ENCODE measurements at places on chromosomes 5 and 9.

DNA sequence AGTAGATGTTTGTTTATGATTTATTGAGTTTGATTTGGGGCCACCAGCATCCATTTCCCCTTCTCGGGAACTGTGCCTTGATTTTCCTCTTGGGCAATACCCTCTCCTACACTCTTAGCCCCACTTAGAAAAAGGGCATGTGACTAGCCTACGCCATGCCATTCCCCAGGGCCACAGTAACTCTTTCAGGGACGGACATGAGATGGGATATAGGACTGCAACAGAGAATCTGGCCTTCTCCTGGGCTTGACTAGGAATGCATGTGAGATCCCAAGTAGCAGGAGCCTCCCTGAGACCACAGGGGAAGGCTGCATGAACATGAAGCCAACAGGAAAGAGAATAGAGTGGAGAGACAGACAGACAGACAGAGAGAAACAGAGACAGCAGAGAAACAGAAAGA, 30.7 kb upstream of the SPARC start:
- DNase-seq: no peak

DNA sequence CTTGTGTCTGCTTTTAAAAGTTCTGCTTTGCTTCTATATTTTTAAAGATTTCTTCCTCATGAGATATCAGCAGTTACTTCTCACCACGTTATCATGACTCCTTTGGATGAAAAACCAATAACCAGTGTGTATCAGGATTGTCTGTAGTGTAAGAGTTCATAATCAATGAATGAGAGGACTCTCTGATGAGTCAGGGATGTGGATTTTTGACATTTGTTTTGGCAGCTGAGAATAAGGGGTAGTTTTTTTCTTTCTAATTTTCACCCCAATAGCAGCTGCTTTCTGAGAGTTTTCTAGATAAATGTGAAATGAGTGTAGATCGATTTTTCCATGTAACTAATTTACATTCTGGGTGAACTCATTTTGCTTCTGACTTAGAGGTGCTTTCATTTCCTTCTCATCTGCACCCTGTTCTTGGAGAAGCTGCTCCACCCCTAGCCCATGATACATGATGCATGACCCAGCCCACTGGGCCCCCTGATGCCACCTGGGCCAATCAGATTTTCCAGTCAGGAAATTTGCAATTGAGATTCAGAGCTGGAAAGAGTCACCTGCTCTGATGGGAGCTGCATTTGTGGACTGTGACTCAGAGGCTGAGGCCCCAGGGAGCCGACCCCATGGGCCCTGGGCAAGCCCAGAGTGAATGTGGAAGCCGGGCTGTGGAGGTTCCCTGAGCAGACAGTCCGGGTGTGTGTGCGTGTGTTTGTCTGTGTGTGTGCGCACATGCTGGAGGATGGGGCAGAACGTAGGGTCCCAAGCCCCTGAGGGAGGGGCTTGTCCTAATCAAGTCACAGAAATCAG, 159.3 kb downstream of the RGS3 start:
- DNase-seq: peak; percentile 78

GRCh38 chr9:69339620-69340019, 14.6 kb downstream of the ENTREP1 start:
- no peak for DNase-seq

DNA sequence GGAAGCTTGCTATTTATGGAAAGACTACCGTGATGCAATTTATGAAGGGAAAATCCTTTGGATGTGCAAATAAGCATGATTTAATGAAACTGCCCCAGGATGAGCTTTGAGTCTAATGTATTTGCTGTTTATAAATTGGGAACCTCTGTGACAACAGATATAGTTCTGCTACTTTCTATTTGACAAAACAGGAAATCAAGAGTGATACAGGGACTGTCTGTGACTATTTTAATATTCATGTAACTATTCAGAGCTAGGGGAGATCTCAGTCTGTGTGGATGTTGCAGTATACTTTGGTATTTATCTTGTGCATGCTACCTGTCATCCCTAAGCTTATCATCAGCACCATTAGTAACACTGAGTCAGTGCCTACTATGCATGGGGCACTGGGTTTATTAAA, 132.1 kb downstream of the PDZD2 start:
- no peak for DNase-seq

GRCh38 chr9:114908104-114908622, 22.2 kb downstream of the TNFSF8 start:
- DNase-seq: no peak

DNA sequence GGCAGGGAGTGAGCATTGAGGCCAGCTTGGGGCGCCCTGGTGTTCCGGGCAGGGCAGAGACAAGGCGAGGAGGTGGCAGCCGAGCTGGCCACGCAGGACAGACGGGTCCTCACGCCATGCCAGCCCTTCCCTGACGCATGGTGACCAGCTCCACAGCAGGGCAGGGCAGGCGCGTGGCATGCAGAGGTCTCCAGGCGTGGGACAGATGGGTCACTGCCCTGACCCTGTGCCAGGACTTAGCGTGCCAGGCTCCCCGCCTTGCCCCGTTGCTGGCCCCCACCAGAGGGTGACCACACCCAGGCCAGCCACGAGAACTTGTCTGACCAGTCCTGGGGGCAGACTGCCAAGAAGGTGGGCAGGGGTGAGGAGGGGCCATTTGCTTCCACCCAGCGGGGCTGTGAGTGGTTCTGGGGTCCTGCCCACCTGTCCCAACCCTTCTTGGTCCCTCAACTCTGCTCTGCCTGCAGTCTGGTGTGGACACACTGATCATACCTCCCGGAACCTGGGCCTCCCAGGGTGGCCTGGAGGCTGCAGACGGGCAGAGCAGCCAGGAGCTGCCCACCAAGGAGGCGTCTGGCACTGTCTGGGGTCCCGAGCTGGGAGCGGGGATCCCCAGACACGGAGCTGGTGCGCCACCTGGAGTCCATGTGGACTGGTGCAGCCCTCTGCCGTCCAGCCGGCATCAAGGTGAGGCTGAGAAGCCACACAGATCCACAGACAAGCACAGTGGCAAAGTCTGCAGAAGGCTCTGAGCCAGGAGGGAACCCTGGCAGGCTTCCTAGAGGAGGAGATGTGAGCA, at the start of gene RNF224:
RNF224 (plus strand) TSS at position 449 of the 799 bp plus-strand sequence. CDS start 834 bp downstream, outside the sequence.
- DNase-seq: peak; percentile 85

GRCh38 chr5:152058267-152058666, 133.6 kb upstream of the GLRA1 start:
- no peak for DNase-seq

DNA sequence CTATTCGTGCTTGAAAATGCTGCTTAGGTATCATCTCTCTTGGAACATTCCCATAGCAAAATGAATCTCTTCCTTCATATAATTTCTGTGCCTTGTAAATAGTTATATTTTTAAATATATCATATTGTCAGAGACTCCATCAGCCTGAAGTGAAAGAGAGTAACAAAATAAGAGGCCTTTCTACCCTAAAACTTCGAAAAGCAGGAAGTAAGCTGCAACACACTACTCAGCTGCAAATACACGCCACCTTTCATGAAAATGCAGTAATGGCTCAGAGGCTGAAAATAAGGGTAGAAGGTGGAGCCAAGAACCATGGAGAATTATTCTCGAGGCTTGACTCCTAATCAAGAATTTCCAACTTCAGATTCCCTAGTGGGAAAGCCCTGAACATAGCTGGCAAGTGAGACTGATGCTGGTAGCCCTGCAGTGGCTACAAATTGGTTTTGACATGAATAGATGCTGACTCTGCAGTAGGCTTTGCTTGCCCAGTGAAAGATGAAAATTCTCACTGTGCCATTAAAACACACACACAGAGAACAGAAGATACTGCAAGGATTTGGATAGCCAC, 30.2 kb upstream of the PTGER4 start:
- DNase-seq: no peak

DNA sequence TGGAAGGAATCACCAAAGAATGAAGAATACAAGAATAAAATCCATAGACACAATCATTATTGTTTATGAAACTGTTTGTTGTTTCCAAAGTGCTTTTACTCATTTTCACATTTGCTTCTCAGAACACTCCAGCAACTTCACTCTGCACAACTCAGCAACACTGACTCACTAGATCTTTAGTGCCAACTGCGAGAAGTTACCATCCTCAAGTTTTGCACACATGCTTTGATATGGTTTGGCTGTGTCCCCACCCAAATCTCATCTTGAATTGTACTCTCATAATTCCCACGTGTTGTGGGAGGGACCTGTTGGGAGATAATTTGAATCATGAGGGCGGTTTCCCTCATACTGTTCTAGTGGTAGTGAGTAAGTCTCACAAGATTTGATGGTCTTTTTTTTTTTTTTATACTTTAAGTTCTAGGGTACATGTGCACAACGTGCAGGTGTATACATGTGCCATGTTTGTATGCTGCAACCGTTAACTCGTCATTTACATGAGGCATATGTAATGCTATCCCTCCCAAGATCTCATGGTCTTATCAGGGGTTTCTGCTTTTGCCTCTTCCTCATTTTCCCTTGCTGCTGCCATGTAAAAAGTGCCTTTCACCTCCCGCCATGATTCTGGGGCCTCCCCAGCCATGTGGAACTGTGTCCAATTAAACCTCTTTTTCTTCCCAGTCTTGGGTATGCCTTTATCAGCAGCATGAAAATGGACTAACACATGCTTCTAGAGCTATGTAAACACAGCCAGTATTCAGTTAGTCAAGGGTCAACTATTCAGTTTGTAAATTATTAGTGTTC, 36.9 kb downstream of the CLINT1 start:
- no peak for DNase-seq

DNA sequence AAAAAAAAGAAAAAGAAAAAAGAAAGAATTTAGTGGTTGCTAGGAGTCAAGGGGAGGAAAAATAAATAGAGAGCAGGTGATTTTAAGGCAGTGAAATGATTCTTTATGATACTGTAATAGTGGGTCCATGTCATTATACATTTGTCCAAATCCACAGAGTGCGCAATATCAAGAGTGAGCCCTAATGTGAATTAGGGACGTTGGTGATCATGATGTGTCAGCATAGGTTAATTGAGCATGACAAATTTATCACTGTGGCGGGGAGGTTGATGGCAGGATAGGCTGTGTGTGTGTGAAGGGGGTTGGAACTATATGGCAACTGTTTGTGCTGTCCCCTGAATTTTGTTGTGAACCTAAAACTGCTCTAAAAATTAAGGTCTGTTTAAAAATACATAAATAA, 357.8 kb downstream of the ICE1 start:
- no peak for DNase-seq

GRCh38 chr5:53009816-53010215, 20.7 kb downstream of the ITGA2 start:
- DNase-seq: peak; percentile 75

DNA sequence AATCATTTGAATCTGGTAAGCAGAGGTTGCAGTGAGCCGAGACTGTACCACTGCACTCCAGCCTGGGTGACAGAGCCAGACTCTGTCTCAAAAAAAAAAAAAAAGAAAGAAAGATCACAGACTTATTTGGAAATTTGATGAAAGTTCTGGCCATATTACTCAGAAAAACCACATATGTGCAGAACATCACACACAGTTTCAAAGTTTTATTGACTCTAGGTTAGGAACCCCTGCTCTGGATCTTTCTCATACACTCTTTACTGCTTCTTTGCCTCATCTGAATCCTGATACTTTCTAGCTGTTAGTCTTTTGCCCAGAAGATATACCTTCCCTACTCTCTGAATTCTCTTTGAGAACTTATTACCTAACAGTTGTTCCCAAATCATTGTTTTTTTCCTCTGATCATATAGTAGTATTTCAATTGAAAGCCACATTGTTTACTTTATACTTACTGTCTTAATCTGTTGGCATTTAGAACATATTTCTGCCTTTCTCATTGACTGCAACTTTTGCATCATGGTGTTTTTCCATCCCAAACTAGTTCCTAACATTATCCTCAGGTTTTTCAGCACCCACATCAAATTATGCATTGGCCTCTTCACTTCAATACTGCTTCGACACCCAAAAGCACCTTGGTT, 68.7 kb downstream of the LNPEP start:
- DNase-seq: peak; percentile 16

DNA sequence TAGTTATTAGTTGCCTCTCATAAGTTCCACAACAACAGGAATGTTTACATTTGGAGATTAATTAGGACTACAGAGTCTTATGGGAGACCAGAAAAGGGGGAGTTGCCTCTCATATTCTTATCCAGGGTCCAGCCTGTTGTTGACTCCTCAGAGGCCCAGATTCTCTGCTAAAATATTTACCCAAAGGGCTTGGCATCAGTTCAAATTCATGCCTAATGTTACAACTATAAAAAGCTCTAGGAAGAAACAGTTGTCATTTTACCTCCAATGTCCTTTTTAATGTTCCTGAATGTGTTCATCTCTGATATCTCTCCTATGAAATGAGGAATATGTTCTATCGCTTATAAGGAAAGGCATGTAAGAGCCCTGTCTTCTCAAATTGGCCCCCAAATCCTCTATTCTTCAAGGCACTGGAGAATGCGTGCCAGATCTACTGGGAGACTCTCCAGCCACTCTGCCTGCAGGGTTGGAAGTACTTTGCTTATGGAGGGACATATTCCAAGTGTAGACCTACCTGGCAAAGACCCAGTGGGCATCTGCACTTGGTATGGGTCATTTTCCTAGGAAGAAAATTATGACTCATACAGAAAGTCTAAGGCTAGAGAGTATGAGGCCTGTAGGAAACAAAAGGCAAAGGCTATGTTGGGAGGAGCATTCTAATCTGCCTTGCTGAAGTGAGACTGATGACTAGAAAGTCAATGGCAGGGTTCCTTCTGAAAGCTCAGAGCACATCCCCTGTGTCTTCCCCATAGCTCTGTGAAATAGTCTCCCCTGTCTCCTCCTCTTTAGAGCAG, 192.6 kb downstream of the ESM1 start:
- DNase-seq: no peak

- no peak for DNase-seq
These were observed 64.3 kb upstream of the LMX1B start for GRCh38 chr9:126549246-126550006.

GRCh38 chr9:26802921-26803320, 89.7 kb downstream of the CAAP1 start:
- no peak for DNase-seq

GRCh38 chr5:62477801-62478200, 65.2 kb downstream of the IPO11 start:
- DNase-seq: no peak

- no peak for DNase-seq
These were observed 140.6 kb upstream of the PRLR start for GRCh38 chr5:35370871-35371270.

DNA sequence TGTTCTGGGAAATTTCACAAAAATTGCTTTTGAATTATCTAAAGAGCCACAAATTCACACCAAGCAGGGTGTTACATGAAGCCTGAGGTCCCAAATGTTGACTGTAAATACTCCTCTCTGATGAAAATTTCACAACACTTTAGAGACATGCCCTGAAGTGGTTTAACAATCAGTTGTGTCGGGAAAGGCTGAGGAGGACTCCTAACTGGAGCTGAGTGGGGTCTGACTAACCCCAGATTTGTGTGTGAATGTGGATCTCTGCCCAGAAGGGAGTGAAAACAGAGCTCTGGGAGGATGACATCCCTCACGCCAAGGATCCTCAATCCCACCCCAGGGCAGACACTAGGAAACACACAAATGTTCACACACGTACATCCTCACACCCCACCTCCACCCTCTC, 31.1 kb upstream of the GRXCR2 start:
- DNase-seq: no peak

GRCh38 chr9:129270205-129270604, 92.1 kb upstream of the IER5L start:
- DNase-seq: peak; percentile 70
